ENCODE measurements at places on chromosomes 4 and X.
A peak's percentile ranks its signal among the peaks of the same experiment; 100 is the strongest.

DNA sequence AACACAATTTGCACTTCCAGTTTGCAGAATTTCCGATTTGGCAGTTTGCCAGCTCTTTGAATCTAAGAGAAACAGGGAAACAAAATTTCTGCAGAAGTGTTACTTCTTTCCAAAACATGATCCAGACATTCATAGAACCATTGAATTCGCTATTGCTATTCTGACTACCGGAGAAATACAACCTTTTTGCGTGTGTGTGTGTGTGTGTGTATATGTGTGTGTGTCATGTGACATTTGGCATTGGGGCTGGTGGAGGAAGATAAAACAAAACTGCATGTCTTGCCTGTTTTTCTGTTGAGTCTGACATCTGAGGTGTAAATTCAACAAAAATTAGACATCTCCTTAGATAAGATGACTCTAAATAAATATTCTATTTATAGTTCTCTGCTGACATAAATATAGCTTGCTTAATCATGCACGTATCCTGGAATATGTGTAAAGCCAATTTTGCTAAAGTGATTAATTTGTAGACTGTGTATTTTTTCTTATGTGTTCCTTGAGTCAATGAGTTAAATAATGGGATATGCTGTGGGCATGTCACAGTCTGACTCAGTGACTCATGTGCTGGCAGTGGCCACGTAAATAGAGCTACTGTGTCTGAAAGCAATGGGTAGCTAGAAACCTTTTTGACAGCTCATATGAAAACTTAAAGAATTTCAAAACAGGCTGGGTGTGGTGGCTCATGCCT, 98.9 kb downstream of the HPGD start:
- no peak overlapping the region for H3K4me3 ChIP-seq
- no peak overlapping the region for H3K27ac ChIP-seq
- no peaks in the 10 kb centered on the region for H3K27me3 ChIP-seq
- H3K36me3 ChIP-seq: no peaks in the 10 kb centered on the region

DNA sequence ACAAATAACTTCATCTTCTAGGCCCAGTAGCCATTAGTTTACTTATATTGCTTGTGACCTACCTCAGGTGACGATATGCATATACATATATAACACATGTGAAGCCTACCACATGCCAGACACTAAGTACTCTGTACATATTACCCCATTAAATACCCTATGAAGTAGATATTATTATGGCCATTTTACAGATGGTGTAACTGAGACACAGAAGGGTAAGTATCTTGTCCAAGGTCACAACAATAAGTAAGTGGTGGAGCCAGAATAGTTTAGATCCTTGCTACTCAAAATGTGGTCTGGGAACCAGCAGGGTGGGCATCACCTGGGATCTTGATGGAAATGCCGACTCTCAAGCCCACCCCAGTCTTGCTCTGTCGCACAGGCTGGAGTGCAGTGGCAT, 78.1 kb upstream of the RAPGEF2 start:
- H3K4me3 ChIP-seq: no peak overlapping the region
- no peaks in the 10 kb centered on the region for H3K36me3 ChIP-seq
- no peaks in the 10 kb centered on the region for H3K27me3 ChIP-seq
- H3K27ac ChIP-seq: no peak overlapping the region
- H3K4me1 ChIP-seq: no peaks in the 10 kb centered on the region

- H3K36me3 ChIP-seq: no peaks in the 10 kb centered on the region
- peak overlapping the region; percentile 99 for H3K27ac ChIP-seq
- H3K27me3 ChIP-seq: no peaks in the 10 kb centered on the region
- no peak for DNase-seq
These were observed 24.2 kb downstream of the FAM156A start for GRCh38 chrX:52933976-52934703.

GRCh38 chrX:94961730-94962129, 1287.7 kb downstream of the FAM133A start:
- H3K27me3 ChIP-seq: no peaks in the 10 kb centered on the region
- no peaks in the 10 kb centered on the region for H3K36me3 ChIP-seq
- H3K4me3 ChIP-seq: no peak overlapping the region

DNA sequence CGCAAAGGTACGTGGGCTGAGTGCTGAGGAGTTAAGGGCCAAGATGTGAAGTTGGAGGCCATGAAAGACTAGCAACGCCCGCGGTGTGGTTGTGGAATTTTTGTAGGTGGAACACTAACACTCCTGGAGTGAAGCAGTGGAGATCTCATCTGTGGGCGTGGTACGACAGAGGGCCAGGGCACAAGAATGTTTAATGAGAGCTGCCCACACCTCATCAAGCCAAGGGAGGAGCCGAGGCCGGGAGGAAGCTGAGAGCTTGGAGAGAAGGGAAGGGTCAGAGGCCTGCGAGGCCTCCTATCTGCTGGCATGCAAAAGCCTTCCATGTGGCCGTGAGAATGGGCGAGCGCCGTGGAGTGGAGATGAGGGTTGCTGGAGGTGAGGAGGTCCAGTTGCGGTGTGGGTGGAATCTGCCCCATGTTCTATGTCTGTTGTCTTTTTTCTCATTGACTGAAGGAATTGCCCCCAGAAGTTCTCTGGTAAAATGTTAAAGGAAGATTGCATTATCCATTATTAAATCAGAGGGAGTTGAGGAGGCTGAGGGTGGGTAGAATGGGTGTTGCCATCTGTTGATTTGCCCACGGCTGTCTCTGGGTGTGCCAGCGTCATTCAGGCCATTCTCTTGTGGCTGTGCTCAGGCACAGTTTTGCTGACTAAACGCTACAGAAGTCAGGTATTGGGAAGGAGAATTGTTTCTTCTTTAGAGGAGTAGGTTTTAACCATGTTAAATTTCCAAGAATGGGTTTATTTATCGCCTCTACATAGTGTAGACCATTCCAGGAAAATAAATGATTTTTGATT, 19.8 kb downstream of the SNX25 start:
- no peak overlapping the region for H3K27ac ChIP-seq
- no peaks in the 10 kb centered on the region for H3K36me3 ChIP-seq
- peaks cover 10% of the 10 kb centered on the region for H3K4me1 ChIP-seq

DNA sequence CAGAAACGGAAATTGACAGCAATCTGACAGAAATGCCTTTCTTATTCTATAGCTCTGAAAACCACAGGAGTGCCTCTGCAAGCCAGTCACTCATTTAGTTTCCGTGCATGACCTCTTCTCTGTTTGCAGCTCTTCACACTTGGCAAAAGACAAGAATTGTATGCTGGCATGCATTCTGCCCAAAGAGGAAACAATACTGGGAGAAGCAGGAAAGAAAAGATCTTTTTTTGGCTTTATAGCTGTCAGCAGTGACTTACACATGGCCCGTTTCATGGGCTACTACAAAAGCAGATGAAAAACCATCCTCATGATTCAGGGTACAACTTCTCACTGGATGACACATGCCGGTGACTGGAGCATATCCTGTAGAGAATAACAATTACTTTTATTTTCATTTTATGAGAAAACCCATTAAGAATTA, 249.4 kb downstream of the ADAMTS3 start:
- no peaks in the 10 kb centered on the region for H3K27me3 ChIP-seq
- no peak overlapping the region for H3K27ac ChIP-seq
- no peak for DNase-seq
- no peaks in the 10 kb centered on the region for H3K36me3 ChIP-seq
- H3K4me1 ChIP-seq: no peaks in the 10 kb centered on the region

DNA sequence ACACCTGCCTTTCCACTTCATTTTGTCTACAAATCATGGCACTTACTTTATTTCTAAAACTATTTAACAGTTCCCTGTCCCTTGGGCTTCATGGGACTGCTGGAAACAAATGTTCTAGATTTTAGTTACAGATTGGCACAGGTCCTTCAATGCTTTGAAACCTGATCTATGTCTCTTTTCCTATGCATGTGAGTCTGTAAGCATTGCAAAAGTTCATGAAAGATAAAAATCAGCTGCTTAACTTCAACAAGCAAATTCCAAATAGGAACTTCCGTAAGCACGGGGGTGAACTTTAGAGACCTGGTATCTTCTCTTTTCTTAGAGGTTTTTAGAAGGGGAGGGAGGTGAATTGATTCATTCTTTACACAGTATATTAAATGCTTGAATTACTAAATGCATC, 9.5 kb downstream of the LGI2 start:
- no peaks in the 10 kb centered on the region for H3K4me1 ChIP-seq
- no peak overlapping the region for H3K4me3 ChIP-seq

GRCh38 chr4:71841336-71841735, 57.5 kb upstream of the GC start:
- no peaks in the 10 kb centered on the region for H3K4me1 ChIP-seq
- H3K4me3 ChIP-seq: no peak overlapping the region
- no peaks in the 10 kb centered on the region for H3K36me3 ChIP-seq
- H3K27ac ChIP-seq: no peak overlapping the region
- no peaks in the 10 kb centered on the region for H3K27me3 ChIP-seq

DNA sequence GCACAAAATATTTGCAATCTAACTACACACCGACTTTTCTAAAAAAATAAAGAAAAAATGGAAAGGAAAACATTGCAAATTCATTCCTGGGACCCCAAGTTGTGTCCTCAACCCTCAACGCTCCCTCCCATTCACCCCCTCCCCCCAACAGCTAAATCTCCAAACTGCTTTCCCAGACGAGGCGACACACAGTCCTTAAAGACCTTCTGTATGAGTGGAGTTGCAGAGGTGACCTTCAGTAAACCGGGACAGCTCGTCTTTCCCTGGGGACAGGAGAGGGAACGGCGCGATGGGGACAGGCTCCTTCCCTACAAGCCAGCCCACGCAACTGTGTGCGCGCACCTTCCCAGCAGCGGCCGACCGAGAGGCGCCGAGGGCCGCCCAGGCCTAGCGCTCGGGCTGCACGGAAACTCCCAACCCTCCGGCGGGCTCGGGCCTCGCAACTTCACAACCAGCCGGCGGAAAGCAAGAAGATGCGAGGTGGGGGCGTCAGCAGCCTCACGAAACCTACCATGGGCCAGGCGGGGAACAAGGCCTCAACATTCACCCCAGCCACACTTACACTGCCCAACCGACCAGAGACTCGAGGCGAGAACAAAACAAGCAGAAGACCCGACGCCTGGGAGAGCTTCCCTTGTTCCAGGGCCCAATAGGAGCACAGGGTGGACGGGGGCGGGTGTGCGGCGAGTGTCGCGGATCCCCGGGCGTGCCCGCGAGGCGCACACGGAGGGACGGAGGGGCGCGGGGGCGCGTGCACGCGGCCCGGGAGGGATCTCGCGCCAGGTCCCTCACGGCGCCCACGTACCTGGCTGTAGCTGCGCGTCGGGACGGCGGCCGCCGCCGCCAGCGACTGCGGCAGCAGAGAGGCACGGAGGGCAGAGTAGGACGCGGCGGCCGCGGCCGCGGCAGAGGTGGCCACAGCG, 763 bp downstream of the GRSF1 start:
- H3K4me1 ChIP-seq: peaks cover 8% of the 10 kb centered on the region
- DNase-seq: peak; percentile 79
- H3K27me3 ChIP-seq: no peaks in the 10 kb centered on the region
- peaks cover 18% of the 10 kb centered on the region for H3K36me3 ChIP-seq
- peak overlapping the region; percentile 82 for H3K27ac ChIP-seq

DNA sequence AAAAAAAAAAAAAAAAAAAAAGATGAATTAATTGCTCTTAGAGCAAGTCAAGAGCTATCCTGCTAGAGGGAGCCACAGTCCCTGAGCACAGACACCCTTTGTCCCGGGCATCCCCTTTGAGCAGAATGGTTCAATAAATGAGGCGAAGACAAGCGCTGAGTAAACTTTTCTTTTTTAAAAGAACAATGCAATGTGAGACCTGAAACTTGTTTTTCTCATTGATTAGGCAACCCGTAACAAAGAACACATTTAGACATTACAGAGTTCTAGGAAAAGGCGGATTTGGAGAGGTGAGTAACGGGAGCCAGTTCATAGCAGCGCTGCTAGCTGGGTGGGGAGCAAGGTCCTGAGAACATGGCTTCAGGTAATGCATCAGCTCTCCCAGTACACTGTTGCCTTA, 46.1 kb downstream of the GRK4 start:
- no peak overlapping the region for H3K27ac ChIP-seq
- H3K4me3 ChIP-seq: no peak overlapping the region
- H3K27me3 ChIP-seq: no peaks in the 10 kb centered on the region
- no peaks in the 10 kb centered on the region for H3K36me3 ChIP-seq
- no peak for DNase-seq

DNA sequence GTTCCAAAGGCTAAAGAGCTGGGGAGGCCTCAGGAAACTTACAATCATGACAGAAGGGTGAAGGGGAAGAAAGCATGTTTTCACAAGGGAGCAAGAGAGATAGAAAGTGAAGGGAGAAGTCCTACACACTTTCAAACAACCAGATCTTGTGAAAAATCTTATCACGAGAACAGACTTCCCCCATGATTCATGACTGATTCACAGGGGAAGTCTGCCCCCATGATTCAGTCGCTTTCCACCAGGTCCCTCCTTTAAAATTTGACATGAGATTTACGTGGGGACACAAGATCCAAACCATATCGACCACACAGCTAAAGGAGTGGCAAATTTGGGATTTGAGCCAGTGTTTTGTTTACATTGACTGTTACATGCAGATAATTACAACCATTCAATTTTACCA, 971.1 kb upstream of the HS3ST1 start:
- H3K4me1 ChIP-seq: no peaks in the 10 kb centered on the region
- H3K27ac ChIP-seq: no peak overlapping the region
- H3K4me3 ChIP-seq: no peak overlapping the region
- DNase-seq: no peak
- H3K27me3 ChIP-seq: no peaks in the 10 kb centered on the region
- H3K36me3 ChIP-seq: no peaks in the 10 kb centered on the region

DNA sequence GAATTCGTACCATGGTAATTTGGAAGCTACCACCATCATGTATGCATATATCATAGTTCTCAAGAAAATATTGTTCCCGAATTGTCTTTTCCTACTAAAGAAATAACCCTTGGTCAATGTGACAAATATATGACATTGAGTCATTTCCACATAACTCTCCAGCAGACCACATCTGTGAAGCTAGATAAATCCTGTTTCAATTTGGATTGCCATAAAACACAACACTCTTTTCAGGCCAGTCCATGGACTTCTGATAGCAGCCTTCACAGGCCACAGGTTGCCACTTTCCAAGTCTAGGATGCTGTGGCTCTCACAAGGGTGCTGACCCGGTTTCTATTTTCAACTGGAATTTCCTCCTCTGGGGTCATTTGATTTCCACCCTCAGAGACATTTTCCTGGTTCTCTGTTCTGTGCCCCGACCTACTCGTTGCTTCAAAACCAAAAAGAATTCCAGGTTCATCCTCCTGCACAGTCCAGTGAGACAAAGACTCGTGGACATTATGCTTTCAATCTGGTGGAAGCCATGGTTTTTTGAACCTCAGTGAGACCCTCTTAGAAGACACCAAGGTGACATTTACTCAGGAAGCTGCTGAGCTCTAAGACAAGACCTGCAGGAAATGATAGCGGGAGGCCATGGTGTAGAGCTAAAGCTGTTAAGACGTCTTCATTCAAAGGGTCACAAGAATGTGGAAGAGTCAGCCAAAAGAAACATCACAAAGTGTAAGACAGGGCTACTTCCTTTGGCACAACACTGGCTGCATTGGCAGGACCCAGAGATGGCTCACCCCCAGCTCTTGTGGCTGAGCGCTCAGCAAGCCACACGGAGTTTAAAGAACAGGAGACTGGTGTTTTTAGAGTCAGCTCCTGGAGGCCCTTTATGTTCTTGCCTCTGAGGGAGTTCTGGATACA, 119.8 kb downstream of the AMELX start:
- no peak for DNase-seq
- H3K4me3 ChIP-seq: no peak overlapping the region
- H3K27me3 ChIP-seq: no peaks in the 10 kb centered on the region
- H3K36me3 ChIP-seq: no peaks in the 10 kb centered on the region
- no peak overlapping the region for H3K27ac ChIP-seq

Measured in heart left ventricle (tissue), 16 donors.